ENCODE measurements at places on chromosomes 5 and 9. TPM values are rescaled to one million over a fixed set of nuclear protein-coding genes. Genes with fewer than 3 reads are reported as not detected.

The LRRC14B gene
- total RNA-seq = not detected

The GIN1 gene
- 11.1 TPM for total RNA-seq

The LCN6 gene
- total RNA-seq = not detected

The ATG12 gene
- total RNA-seq = 43.0 TPM

The CYLC2 gene
- total RNA-seq = not detected

The MEF2C gene
- 0.50 TPM for total RNA-seq

The EIF4E1B gene
- 2.2 TPM for total RNA-seq

The ADAMTS13 gene
- 13.5 TPM for total RNA-seq

The WDR38 gene
- total RNA-seq = not detected

The BAAT gene
- not detected for total RNA-seq

The HAVCR1 gene
- total RNA-seq = 0.59 TPM

The SHC3 gene
- 1.6 TPM for total RNA-seq

The PCDHAC2 gene
- total RNA-seq = 2.3 TPM

The HMGCR gene
- 162 TPM for total RNA-seq

The IL9 gene
- not detected for total RNA-seq

The PCDHB12 gene
- 5.0 TPM for total RNA-seq

The FOXD4L6 gene
- total RNA-seq = not detected

The MOB3B gene
- 1.6 TPM for total RNA-seq

The CTSV gene
- total RNA-seq = 256 TPM

The GFRA3 gene
- not detected for total RNA-seq

The FREM1 gene
- total RNA-seq = 21.0 TPM

The IL3 gene
- total RNA-seq = not detected

The SPINK13 gene
- total RNA-seq = not detected

The SHOC1 gene
- not detected for total RNA-seq

The BSPRY gene
- total RNA-seq = 17.9 TPM

The PCDHB11 gene
- total RNA-seq = 2.9 TPM

The SNX18 gene
- total RNA-seq = 20.5 TPM

The F2RL1 gene
- total RNA-seq = 13.4 TPM

The KLF4 gene
- total RNA-seq = 1.7 TPM
